ENCODE measurements at places on chromosomes 5 and 9. TPM values are rescaled to one million over a fixed set of nuclear protein-coding genes. Genes with fewer than 3 reads are reported as not detected.

QRFP gene
- total RNA-seq = not detected

MGAT1 gene
- total RNA-seq = 133 TPM

KCNV2 gene
- not detected for total RNA-seq

SLC4A9 gene
- total RNA-seq = not detected

POLK gene
- total RNA-seq = 33.2 TPM

TNIP1 gene
- 76.3 TPM for total RNA-seq

- no peak overlapping the region for H3K4me3 ChIP-seq
- H3K27ac ChIP-seq = no peak overlapping the region
- DNase-seq = no peak
- no peaks in the 10 kb centered on the region for H3K27me3 ChIP-seq
- no peaks in the 10 kb centered on the region for H3K4me1 ChIP-seq
Observed at GRCh38 chr9:37775216-37775919, 9.5 kb downstream of the EXOSC3 start.

DNA sequence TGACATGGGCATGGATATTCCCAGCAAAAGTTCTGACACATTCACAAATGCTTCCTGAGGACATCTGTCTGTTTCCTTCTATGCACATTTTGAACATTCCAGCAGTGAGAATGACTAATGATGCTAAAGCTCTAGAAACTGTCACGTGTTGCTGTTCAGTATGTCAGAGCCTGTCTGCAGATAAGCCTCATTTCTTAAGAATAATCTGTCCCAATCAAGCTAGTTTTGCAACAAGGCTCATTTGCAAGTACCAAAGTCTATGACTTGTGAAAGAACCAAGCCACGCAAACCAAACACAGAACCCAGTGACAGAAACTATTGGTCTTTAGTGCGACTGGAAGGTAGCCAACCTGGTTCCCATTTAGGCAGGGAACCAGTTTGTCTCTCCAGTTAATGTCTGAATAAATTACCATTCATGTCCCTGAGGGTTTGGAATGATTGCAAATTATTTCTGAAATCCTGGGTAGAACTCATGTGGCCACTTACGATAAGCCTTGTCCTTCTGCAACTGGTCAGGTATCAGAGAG is 178.5 kb downstream of the C9orf152 start:
- H3K4me1 ChIP-seq = no peaks in the 10 kb centered on the region
- DNase-seq = no peak
- no peaks in the 10 kb centered on the region for H3K36me3 ChIP-seq
- H3K27me3 ChIP-seq = no peaks in the 10 kb centered on the region
- H3K27ac ChIP-seq = no peak overlapping the region

DNA sequence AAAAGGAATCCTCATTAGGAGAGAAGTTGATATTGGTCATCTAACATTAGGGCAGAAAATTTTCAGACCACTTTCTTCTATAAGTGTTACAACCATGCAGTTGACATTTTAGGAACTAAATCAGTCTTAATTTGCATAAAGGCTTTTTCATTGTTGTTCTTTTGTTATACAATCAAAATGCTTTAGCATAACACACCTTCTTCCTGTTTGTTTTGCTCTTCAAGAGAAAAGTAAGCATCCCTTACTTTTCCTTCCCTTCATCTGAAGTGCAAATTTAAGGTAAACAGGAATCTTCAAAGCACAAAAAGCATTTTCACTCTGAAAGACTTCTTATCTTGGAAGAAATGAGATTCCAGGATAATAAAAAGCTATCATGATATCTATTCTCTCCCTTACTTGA is 273.6 kb downstream of the PTPRD start:
- DNase-seq = no peak
- H3K27me3 ChIP-seq = no peaks in the 10 kb centered on the region
- H3K4me1 ChIP-seq = no peaks in the 10 kb centered on the region
- H3K27ac ChIP-seq = no peak overlapping the region
- H3K36me3 ChIP-seq = no peaks in the 10 kb centered on the region

DNA sequence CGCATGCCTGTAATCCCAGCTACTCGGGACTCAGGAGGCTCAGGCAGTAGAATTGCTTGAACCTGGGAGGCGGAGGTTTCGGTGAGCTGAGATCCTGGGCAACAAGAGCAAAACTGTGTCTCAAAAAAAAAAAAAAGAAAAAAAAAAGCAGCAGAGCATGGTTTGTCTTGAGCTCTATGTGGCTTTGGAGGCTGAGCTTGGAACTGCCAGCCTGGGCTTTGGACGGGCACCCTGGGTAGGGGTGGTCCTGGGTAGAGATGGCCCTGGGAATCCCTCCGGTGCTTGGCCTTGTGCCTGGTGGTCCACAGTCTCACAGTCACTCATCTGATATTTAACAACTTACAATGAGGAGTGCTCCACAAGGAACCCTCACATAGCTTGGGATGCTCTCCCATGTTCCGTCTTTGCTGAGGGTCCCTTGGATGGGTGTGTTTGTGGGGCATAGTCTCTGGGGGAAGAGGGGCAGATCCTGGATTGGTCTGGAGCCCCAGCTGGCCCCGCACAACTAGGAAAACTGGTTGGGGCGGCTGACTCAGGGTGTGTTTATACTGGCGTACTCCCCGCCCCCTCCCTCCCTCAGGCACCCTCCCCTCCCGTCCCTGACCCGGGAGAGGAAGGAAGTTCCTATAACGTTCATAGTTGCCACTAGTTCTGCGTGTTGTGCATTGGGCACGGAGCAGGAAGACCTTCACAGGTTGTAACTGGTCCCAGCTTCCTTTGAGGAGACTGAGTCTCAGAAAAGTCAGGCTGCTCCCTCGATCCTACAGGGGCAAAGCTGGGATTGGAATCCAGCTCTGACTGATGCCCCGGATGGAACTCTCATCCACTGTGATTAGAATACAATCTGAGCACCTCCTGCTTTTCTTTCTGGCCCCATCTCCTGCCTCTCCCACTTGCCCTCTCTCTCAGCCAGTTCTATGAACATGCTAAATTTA is 11.2 kb downstream of the IER5L start:
- no peaks in the 10 kb centered on the region for H3K27me3 ChIP-seq
- peak; percentile 83 for DNase-seq
- H3K4me3 ChIP-seq = no peak overlapping the region
- H3K4me1 ChIP-seq = peaks cover 8% of the 10 kb centered on the region

DNA sequence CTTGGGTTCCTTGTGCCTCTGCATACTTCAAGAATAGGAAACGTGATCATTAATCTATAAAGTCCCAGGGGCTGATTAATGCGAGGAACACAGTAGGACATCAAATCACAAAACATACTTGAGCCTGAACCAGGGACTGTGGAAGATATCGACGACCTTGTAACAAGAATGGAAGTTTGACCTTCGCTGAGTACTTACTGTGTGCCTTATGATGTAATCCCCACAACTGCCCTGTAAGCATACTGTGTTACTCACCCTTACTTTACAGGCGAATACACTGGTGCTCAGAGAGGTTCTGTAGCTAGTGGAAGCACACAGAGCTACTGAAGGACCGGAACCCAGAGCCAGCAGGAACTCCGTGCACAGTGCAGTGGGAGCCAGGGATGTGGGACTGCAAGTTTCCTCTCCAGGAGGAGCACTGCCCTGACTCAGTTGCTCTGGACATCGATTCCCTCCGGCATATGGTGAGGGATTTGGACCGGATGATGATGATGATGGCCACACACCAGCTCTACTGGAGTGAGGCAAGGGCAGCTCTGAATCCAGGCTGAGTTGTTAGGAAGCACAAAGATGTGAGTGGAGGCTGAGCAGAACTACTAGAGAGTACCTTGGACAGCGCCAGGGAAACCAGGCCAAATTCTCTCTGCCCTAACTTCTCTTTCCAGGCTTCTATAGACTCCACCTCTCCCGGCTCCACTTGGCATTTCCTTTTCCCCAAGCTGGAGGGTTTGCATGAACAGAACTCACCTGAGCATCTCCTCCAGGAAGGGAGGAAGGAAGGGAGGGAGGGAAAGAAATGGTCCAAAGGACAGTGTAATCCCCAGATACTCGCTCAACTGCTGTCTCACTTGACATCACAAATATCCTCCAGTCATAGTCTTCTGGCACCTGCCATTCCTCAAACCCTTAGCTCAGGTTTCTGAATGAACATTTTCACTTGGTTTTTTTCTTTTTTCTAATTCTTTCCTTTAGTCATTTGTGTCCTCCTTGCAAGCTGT is 1.5 kb upstream of the GABBR2 start:
- no peak overlapping the region for H3K27ac ChIP-seq
- H3K27me3 ChIP-seq = no peaks in the 10 kb centered on the region
- no peak for DNase-seq
- H3K4me1 ChIP-seq = no peaks in the 10 kb centered on the region

- H3K4me1 ChIP-seq = no peaks in the 10 kb centered on the region
- no peaks in the 10 kb centered on the region for H3K36me3 ChIP-seq
- peak overlapping the region; percentile 75 for H3K4me3 ChIP-seq
- peak overlapping the region; percentile 96 for H3K27ac ChIP-seq
Observed at GRCh38 chr5:126778675-126779403, 1.9 kb downstream of the LMNB1 start.

GRCh38 chr5:35856765-35857351 is at the start of gene IL7R:
Gene IL7R (plus strand): TSS chr5:35856891. CDS start chr5:35856978, 87 bp downstream.
- H3K27me3 ChIP-seq = no peaks in the 10 kb centered on the region
- H3K4me3 ChIP-seq = no peak within 1 kb of the TSS
- peaks cover 10% of the 10 kb centered on the region for H3K4me1 ChIP-seq
- H3K36me3 ChIP-seq = no peaks in the 10 kb centered on the region
- DNase-seq = no peak
- H3K27ac ChIP-seq = no peak within 1 kb of the TSS

DNA sequence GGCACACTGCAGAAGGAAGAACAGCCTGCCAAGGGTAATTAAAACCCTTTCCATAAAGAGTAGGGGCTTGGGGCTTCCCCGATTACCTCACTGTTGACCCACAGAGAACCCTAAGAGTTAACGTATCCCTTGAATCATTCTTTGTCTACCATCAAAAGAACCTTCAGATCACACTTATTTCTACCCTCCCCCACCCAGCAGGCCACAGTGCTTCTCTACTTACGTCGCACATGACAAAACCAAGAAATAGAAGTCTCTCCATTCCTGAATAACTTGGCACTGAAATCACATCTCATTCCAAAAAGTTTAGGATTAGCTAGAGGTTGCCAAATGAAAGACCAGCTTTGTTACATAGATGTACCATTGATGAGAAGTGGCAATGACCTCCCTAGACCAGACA is 268.7 kb upstream of the GAS1 start:
- no peaks in the 10 kb centered on the region for H3K27me3 ChIP-seq
- no peak overlapping the region for H3K27ac ChIP-seq
- peaks cover 1% of the 10 kb centered on the region for H3K4me1 ChIP-seq
- DNase-seq = no peak
- no peaks in the 10 kb centered on the region for H3K36me3 ChIP-seq

Measured in ovary (tissue), 10 donors.